Ascending aorta (tissue), 2 donors: ENCODE measurements at places on chromosomes 6 and 20. TPM values are rescaled to one million over a fixed set of nuclear protein-coding genes. Genes with fewer than 3 reads are reported as not detected.

Gene CRISP3
- total RNA-seq, result not detected

Gene BPIFB2
- total RNA-seq, result not detected

Gene FAM217A
- total RNA-seq, result not detected

Gene CDH4
- not detected for total RNA-seq

Gene INSM1
- not detected for total RNA-seq

Gene MYB
- not detected for total RNA-seq

Gene OR2H1
- total RNA-seq, result not detected

Gene MEI4
- not detected for total RNA-seq

Gene SOX18
- total RNA-seq, result 244 TPM

Gene TCF21
- total RNA-seq, result 0.32 TPM

GRCh38 chr20:46987001-46987400, 92.4 kb downstream of the EYA2 start:
- no peak for DNase-seq

DNA sequence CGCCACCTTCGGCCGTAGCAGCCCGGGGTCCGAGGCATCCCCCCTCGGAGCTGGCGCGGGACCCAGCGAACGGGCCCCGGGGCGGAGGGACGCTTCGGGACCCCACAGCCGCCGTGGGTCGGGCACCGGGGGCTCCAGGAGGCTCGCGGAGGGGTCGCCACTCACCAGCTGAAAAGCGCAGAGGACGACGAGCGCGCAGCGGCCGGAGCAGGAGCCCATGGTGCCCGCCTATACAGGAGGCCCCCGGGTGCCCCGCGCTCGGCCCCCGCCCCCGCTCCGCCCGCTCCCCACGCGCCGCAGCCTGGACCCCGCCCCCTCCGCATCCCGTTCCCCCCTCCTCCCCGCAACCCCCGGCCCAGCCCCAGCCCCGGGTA, at the start of gene NKAIN4:
TSS of gene NKAIN4 (minus strand) at position 232 of the 374 bp plus-strand sequence. CDS start at position 219, 13 bp downstream.
- no peak for DNase-seq

- no peak for DNase-seq
These were observed 41.4 kb downstream of the MOXD1 start for GRCh38 chr6:132359886-132360285.

GRCh38 chr6:20642441-20642840, 108.2 kb downstream of the CDKAL1 start:
- DNase-seq, result no peak

GRCh38 chr6:85261271-85261670, 188.6 kb upstream of the NT5E start:
- DNase-seq, result no peak

GRCh38 chr6:119140196-119141140, 62.0 kb upstream of the FAM184A start:
- DNase-seq, result no peak

DNA sequence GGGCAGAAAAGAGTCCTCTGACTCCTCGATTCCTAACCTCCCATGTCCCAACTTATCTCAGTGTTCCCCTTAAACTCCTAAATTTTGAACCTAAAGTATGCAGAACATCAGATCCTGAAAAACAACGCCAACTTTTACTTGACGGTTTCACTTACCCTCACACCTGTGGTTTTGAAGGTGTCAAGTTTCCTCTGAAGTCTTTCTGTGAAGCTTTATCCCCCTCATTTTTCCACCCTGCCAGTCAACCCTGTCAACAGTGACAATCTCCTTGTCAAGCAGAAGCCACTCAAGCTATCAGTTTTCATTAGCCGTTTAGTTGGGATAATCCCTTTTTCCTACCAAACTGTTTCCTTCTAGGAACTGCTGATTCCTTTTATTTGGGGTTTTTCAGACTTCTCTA, 245.4 kb upstream of the PREP start:
- no peak for DNase-seq

GRCh38 chr6:8361259-8361658, 74.1 kb downstream of the SLC35B3 start:
- DNase-seq, result no peak

DNA sequence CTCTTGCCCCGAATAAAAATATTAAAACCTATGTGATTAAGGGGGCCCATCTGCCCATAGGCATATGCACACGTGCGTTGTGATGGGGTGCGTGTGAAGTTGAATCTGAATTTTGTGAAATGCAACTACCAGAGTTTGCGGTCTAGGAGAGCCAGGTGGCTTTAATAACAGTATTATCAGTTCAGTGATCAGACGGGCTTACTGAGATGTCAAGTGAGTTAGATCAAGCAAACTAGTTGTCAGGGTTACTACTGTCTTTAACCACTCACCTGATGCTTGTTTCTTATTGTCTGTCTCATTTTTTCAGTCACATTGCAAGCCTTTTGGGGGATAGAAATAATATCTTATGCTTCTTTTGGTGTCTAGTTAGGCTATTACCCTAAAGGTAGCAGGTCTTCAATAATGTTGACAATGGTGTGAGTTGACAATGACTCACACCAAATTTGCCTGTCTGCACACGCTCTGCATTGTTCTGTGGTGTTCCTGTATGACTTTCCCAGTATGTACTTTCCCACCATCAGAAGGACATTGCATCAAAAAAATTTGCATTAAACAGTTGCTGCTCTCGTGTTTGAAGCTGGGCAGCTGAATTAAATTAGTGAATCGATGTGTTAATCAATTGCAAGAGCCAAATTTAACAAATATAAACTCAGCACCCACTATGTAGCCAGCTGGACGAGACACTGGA, 103.1 kb upstream of the NAA20 start:
- DNase-seq, result no peak

DNA sequence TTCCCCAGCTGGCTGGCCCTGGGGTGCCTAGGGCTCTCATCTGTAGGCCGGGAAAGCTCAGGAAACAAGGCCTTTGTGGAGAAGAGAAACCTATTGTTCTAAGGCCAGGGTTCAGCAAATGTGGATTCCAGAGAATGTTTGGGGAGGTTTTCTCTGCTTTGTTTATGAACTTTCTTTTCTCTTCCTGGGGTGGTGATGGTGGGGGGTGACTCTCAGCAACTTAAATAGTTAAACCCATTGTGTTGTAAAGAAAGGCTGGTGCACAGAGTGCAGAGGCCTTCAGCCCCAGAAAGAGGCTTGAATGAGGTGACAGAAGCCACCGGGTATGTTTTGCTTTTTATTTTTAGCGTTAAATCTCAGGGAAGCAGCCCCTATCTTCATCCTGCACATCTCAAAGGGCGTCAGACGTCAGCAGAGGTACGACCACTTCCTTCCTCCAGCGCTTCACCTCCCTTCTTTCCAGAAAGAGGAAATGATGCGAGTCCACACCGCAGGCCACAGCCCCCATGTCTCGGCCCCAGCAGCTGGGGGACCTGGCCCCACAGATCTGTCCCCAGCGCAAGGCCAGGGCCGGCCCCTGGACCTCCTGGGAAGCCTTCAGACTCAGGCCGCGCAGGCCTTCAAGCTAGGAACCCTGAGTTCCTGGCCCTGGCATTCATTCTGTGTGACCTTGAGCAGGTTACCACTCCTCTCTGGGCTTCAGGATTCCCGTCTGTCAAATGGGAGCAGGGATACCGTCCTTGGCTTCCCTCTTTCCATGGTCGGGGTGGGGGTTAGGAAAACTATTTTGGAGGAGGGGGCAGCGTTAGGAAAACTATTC, 605 bp upstream of the PPP1R16B start:
- peak; percentile 68 for DNase-seq

GRCh38 chr6:12034349-12034748, 22.2 kb downstream of the HIVEP1 start:
- no peak for DNase-seq

GRCh38 chr6:56555438-56555872, 87.2 kb downstream of the DST start:
- DNase-seq, result no peak

DNA sequence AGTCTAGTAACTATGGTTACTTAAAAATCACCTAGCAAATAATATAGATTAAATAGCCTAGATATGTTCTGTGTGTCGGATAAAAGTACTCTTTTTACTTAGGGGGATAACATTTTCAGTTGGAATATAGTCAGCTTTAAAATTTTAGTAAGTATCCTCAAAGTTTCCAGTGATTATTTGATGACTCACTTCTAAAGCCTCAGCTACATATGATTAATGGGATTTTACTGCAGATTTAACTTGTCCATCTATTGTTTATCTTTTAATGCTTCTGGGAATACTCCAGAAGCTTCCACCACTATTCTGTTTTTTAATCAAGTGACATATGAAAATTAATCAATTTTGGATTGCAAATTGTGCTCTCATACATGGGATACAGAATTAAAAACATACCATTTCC, 8.7 kb upstream of the TENT5A start:
- no peak for DNase-seq

DNA sequence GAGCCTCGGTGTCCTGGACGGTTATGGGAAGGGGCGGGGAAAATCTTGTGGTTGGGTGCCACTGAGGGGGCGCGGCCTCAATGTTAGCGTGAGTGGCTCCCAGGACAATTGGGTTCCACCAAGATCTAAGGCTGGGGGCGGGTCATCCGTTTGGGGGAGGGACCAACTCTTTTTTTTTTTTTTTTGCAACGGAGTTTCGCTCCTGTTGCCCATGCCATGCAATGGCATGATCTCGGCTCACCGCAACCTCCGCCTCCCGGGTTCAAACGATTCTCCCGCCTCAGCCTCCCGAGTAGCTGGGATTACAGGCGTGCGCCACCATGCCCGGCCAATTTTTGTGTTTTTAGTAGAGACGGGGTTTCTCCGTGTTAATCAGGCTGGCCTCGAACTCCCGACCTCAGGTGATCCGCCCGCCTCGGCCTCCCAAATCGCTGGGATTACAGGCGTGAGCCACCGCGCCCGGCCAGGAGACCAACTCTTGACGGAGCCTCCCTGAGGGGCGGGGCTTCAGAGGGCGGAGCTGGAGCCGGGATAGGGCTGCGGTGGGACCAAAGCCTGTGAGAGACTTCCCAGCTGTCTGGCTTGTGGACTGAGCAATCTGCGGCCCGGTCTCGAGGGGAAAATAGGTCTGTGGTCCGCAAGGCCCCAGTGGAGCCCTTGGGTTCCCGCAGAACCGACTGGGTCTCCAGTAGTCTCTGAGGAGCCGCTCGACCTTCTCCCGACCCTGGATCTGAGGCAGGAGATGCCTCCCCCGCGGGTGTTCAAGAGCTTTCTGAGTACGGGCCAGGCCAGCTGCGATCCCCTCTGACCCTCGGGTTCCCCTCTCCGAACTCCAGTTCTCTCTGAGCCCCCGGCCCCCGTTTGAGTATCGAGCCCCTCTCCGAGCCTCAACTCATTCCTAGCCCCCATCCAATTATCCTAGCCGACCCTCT, 1.1 kb downstream of the SPAG4 start:
- peak; percentile 93 for DNase-seq

DNA sequence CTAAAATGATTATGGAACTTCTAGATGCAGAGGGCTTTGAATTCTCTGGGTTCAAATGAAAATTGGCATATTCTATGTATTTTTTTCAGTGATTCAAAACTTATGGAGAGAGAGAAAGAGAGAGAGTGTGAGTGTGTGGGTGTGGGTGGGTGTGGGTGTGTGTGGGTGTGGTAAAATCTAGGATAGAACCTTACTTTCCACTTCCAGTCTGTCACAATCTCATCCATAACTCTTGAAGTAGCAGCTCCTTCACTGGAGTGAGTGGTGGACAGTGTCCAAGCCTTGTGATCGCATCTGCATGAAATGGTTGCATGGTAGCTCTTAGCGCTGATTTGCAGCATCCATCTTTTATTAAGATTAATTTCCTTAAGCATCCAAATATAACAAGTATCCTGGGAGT, 37.7 kb downstream of the ADGB start:
- no peak for DNase-seq

DNA sequence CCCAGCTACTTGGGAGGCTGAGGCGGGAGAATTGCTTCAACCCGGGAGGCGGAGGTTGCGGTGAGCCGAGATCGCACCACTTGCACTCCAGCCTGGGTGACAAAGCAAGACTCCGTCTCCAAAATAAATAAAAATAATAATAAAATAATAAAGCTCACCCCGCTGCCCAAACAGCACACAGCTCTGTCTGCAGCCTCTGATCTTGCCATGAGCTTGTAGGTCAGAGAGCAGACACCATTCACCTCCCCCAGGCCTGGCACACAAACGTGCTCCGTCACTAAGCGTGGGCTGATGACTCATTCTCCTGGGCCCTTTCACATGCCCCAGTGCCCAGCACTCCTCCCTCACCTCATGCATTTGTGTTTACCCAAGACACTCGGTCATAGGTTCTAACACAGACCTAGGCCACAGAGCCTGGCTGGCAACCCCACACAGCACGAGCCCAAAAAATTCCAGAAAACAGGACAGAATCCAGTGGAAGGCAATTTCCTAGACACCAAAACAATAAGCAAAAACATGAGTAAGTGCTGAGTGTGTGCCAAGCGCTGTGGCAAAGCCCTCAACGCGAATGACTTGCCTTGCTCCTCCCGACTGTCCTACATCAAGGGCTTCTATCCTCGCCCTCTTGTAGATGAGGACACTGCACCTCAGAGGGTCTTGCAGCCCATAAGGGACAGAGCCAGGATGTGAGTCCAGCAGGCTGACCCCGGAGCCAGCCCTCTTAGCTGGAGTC, 18.0 kb downstream of the ATP9A start:
- DNase-seq, result peak; percentile 74

GRCh38 chr6:165653196-165653595, 9.8 kb downstream of the PDE10A start:
- DNase-seq, result no peak

DNA sequence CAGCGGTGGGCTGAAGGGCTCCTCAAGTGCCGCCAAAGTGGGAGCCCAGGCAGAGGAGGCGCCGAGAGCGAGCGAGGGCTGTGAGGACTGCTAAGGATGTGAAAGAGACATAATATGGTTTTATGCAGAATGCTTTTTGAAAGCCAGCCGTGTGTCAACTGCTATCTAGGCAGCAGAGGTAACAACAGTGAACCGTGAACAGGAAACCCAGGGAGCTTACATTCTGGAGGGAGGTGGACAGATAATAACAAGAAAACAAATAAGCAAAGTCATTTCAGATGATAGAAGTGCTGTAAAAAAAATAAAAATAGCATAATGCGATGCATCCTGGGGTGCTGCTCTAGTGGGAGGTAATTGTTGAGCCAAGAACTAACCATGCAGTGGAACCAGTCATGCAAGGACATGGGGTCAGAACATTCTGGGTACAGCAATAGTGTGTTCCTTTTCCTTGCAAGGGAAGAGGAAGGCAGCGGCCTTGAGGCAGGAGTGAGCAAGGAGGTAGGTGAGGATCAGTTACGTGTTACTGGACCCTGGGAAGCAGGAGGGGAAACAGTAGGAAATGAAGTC, 134.4 kb upstream of the TMEM170B start:
- DNase-seq, result no peak

DNA sequence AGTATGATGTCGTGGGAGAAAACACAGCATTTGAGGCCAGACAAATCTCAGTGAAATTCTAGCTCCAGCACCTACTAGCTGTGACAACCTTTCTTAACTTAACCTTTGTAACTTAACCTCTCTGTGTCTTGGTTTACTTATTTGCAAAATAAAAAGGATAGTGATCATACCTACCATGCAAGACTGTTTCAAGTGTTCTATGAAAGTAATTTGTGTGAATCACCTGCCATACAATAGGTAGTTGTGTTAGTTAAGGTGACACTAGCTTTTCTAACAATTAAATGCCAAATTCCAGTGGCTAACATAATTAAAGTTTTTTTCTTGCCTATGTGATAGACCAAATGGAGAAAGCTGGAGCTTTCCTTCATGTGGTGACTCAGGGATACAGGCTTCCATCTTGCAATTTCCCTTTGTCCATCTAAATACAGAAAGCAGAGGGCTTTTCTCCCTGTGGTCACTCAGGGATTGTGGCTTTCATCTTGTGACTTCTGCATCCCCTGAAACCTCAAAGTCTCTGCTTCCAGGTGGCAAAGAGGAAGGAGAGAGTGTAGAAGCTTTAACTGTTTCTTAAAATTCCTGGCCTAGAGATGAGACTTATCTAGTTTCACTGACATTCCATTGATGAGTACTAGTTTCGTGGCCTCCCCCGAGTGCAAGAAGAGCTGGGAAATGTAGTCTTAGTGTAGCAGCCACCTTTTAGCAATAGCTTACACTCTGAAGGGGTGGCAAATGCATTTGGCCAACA, 311.4 kb downstream of the CLIC5 start:
- DNase-seq, result no peak
